ENCODE measurements at places on chromosomes 5 and 9.

DNA sequence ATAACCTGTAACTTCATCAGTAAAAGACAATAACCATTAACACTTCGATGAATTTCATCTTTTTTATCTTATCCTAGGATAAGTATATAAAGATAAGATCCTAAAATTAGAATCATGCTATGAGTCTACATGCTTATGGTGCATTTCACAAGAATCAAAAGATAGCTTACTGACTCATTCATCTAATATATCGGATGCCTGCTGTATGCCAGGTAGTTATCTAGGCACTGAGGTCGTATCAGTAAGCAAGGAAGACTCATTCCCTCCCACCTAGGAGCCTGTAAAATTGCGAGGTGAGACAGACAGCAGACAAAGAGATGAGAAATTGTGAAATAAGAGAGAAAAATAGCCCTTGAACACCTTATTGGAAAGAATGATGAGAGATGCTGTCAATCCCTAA lies 240.6 kb upstream of the ADAMTSL1 start:
- no peak for DNase-seq

DNA sequence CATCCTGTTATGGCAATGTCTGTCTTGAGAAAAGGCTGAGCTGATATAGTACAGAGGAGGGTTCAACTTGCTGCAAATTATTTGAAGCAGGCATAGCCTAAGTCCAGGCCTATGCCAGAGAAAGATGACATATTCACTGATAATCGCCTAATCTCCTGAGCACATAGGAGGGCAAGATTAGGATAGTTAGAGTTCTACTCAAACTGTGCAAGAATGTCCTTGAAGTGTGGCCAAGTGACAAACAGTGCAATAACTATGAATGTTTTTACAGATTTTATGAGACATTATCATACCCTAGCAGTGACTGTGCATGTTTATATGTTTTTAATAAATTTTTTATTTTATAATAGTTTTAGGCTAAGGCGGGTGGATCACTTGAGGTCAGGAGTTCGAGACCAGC lies 96.2 kb downstream of the TSSK1B start:
- no peak for DNase-seq

DNA sequence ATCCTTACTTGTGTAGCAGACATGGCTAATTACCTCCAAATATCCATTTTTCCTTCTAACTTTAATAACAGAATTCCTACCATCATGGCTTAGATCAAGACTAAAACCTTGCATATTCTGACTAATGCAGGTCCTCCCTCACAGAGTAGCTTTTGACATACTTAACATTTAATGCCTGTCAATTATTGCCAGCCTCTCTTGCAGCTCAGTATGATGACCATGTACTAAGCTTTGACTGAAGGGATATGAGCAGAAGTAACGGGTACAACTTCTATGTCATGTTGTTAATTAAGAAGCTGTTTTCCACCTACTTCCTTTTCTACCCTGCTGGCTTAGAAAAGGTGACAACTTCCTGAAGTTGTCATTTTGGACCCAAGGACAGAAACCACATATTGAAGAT lies 533.4 kb downstream of the PSAT1 start:
- no peak for DNase-seq

DNA sequence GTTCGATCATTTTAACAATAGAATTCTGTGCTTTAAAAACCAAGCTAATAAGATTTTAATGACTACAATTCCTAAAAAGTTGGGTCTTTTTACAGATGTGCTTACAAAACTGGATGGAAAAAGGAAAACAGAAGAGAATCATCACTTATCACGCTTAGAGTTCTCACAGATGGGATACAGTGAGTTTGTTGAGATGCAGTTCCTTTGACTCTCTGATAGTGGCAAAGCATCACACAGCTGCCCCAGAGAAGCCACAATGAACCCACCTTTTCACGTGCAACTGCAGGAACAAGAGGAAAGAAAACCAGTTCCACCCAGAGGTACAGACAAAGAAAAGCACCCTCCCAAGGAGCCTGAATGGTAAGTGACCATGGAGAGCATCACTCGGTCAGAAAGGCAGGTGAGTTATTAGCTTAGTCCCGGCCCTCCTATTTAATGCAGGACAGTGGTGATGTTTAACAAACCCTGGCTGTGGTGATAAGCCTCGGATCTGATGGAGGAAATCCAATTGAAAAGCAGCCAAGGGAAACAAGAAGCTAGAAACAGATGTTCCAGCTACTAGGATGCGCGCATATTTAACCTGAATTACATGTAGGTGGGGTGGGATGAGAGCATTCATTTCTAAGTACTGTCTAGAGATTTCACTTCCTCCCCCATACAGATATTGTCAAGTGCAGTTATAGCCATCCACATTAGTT lies 167.7 kb downstream of the TARS1 start:
- no peak for DNase-seq

- DNase-seq = no peak
These were observed 3.7 kb downstream of the MCTP1 start for GRCh38 chr5:95281226-95281625.

GRCh38 chr9:115118879-115119218 lies 892 bp upstream of the TNC start:
- peak; percentile 64 for DNase-seq

- no peak for DNase-seq
These were observed 7.4 kb upstream of the KIAA1958 start for GRCh38 chr9:112479221-112479620.

- no peak for DNase-seq
These were observed 83.8 kb upstream of the RAPGEF1 start for GRCh38 chr9:131823701-131824146.

GRCh38 chr5:127838661-127839060 lies 135.5 kb downstream of the CCDC192 start:
- DNase-seq = peak; percentile 75

GRCh38 chr9:108654566-108654965 lies 201.2 kb downstream of the ACTL7B start:
- DNase-seq = peak; percentile 21

GRCh38 chr5:52523701-52524100 lies 264.0 kb upstream of the ITGA1 start:
- DNase-seq = no peak

GRCh38 chr5:144273232-144274027 lies 102.8 kb downstream of the KCTD16 start:
- no peak for DNase-seq

DNA sequence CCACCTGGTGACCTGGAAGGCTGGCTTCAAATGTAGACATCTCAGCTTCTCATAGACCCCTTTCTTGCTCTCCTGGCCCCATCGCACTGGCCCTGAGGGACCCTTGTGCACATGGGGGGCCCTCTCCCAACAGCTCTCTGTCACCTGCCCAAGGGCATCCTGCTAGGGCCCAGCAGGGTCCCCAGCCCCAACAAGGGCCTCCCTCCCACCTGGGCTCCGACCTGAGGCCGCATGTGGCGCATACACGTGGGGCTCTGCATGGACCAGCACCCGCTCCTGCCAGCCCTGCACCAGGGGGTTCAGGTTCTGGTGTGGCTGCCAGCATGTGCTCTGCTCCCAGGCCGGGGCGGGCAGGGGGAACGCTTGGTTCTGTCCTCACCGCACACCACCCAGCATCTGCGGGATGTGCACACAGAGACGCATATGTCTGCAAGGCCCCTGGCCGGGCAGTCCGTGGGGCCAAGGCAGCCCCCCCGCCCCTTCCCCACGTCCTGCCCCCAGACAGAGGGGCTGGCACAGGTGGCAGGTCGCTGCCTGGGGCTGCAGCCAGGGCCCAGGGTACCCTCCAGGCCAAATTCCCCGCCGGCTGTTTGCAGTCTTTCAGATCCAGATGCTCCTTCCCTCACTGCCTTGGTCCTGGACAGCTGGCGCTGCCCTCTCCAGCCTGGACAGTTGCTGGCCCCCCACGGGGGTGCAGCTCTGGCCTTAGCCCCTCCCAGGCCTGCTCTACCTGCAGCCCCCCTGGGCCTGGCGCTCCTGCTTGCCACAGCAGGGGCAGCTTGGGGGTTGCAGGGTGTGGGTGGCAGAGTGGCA lies 17.9 kb upstream of the NRARP start:
- no peak for DNase-seq

GRCh38 chr9:109473329-109473728 lies 24.8 kb downstream of the PTPN3 start:
- no peak for DNase-seq

DNA sequence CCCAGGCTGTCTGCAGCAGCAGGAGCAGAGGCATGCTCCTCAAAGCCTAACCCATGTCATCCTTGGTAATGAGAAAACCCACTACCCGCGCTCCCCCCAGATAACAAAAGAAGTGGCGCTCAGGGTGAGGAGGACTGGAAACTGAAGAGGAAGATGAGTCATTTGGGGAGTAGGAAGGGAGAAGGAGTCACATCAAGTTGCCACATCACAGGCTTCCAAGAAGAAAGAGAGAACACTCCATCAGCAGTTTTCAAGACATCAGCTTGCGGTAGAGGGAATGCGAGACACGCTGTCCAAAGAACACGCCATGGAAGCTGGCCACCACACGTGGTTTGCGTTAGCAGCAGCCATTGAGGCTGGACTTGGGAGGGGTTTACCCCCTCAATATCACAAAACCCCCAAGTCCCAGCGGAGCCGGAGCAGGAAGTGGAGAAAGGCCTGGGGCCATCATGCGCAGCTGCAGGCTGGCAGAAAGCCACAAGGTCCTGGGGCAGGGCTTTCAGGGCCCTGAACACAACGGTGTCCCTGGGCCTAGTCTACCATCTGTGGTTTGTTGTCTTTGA lies 41.5 kb downstream of the SH3PXD2B start:
- peak; percentile 93 for DNase-seq

- no peak for DNase-seq
These were observed 79.1 kb downstream of the AOPEP start for GRCh38 chr9:94805585-94805984.

DNA sequence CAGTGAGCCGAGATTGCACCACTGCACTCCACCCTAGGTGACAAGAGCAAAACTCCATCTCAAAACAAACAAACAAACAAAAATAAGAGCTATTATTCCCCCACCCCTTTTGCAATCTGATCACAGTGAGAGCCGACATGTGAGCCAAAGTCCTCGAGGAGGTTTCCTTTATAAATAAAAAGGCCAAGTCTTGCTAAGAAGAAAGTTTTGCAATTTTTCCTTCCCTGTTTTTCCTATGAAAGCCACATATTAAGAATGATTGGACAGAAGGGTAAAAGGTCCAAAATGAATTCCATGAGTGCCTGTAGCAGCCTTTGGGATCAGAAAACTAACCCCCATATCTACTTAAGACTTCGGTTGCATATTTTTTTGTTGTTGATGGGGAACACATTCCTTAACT lies 179.7 kb downstream of the TSSK1B start:
- DNase-seq = no peak

DNA sequence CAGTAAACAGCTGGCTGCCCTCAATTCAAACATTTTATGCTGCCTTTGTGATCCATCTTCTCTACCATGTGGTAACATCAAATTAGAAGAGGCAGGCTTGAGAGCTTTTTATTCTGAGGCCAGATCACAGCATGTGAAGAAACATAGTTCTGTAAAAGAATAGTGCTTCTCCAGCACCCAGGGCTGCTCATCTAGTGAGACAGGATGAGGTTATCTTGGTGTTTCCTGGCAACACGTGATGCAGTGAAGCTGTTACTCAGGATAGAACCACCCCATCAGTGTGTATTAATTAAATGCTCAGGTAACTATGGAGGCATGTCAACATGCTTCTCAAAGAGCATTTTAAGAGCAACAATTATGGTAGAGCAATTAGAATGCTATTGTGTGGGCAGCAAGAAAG lies 400.5 kb upstream of the ACO1 start:
- no peak for DNase-seq

DNA sequence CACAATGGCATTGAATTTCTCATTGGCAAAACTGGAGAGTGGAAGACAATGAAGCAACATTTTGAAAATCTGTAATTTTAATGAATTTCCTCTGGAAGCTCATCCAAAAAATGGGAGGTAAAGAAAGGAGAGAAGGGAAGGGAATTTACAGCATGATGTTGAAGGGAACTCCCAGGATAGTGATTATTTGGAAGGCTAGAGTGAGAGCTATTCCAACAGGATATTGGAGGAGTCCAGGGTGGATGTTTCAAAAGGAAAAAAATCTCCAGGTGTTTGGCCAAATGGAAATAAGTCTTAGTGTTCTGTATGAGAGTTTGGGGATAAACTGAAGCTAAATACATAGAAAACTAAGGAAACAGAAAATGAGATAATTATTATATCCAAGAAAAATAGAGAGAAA lies 106.2 kb downstream of the IZUMO3 start:
- no peak for DNase-seq

DNA sequence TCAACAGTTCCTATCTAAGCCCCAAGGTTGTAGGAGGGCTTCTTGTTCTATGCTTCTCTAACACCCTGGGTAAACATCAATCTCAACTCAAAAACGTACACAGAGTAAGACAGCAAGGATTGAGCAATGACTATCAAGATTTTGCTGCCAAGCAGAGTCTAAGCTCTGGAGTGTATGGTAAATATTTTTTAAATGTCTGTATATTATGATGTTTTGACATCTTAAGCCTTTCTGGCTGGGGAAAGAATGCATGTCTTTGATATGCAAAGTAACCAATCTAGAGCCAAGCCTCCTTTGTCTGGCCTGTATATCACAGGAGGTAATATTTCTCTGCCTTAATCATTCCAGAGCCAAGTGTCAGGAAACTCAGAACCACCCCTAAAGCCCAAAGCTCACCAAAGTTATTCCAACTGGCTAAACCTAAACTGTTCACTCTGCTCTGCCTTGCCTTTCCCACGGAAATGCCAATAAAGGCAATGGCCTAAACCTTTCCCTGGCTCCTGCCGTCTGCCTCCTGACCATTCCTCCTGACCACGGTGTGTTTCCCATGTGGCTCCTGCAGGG lies 45.2 kb downstream of the YIPF5 start:
- DNase-seq = no peak

GRCh38 chr9:134025606-134026541 lies 593 bp downstream of the BRD3OS start:
- peak; percentile 30 for DNase-seq

- DNase-seq = no peak
These were observed 237.4 kb downstream of the NR2F1-AS1 start for GRCh38 chr5:93343570-93343969.

- no peak for DNase-seq
These were observed 81.4 kb downstream of the EDIL3 start for GRCh38 chr5:84303315-84303714.

GRCh38 chr5:39654715-39655114 lies 229.9 kb upstream of the DAB2 start:
- DNase-seq = peak; percentile 1

DNA sequence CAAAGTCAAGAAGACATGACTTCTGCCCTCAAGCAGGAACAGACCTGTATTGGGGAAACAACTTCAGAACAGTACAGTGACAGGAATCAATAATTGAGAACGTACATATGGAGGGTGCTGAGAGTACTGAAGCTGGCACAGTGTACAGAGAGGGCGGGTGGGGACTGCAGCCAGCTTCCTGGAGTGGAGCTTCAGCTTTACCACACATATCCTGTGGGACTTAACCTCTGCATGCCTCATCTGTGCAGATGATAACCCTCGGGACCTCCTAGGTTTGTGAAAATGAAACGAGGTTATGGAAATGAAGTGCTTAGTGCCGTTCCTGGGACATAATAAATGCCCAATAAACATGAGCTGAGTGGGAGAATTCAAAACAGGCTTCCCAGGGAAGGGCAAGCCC lies 22.1 kb upstream of the RARS1 start:
- no peak for DNase-seq

All from suppressor macrophage (primary cell).